Activated CD8-positive, alpha-beta T cell treated with anti-CD3 and anti-CD28 coated beads for 36 hours (primary cell): ENCODE measurements at places on chromosomes 5 and 9.
A peak's percentile ranks its signal among the peaks of the same experiment; 100 is the strongest.

- no peak for DNase-seq
Observed at GRCh38 chr5:149684371-149684770, 45.7 kb upstream of the PPARGC1B start.

GRCh38 chr5:77518304-77518703 lies 26.2 kb upstream of the WDR41 start:
- DNase-seq, result no peak

DNA sequence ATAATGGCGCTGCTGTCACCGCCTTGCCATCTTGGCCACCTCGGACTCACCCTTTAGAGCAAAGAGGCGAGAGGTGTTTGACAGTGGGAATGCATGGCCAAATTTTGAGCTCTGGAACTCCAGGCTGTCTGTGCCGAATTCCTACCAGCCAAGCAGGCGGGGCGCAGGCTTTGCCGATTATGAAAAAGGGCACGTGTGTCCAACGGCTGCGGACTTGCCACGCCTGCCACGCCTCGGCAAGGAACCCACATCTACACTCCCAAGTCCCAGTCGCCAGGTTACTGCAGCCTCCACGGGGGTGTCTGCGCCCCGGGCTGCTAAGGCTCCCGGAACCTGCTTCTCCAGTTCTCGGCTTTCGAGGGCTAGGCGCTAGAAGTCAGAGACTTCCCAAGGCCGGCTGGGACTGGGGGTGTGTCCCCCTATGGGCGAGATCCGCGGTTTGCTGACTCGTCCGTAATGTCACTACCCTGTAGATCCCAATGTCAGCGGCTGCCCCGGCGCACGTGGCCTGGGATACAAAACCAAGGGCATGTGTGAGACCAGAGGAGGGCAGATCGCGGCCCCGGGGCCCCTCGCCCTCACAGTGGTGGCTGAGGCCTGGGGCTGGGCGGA lies 2.8 kb downstream of the NPR3 start:
- DNase-seq, result peak; percentile 2

GRCh38 chr5:24539613-24540012 lies 105.2 kb downstream of the CDH10 start:
- no peak for DNase-seq

GRCh38 chr5:17732351-17732923 lies 98.2 kb downstream of the TAF11L14 start:
- DNase-seq, result no peak

GRCh38 chr9:134965851-134966250 lies 48.1 kb upstream of the FCN1 start:
- no peak for DNase-seq

GRCh38 chr9:130128733-130129431 lies 43.3 kb upstream of the NCS1 start:
- DNase-seq, result peak; percentile 83

DNA sequence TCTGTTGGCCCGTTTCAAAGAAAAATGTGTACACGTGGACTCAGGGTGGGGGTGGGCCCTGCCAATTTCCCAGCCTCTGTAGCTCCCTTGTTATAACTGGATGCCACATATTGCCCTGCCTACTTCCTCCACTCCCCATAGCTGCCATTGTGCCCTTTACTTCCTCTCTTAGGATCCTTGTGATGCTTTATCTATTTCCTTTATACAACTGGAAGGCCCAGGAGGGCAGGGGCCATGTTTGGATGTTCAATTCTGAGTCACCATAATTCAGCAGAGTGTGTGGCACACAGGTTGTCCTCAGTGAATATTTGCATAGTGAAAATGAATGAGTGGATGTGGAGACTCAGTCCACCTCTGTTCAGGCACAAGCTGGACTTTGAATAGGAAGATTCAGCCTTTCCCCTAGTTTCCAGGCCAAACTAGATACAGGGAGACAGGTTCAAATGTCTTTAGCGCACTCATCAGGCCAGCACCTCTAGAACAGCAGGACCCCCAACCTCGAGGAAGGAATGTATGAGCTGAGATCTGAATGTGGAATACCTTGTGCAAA lies 10.6 kb upstream of the FEM1C start:
- no peak for DNase-seq

DNA sequence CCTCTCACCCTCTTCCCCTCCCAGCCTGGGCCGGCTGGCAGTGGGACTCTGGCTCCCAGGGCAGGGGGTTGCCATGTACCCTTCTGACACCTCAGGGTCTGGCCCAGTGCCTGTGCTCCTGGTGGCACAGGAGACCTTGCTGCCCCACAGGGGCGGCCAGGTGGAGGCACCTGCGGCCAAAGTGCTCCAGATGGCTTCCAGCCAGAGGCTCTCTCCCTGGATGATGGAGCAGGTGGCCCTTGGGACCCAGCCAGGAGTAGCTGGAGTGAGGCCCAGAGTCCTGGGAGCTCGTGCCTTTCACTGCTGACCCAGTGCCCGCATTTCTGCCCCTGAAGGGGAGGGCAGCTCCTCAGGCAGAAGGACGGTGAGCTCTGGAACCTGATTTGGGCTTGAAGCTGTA lies 87.3 kb downstream of the NTNG2 start:
- DNase-seq, result no peak

- no peak for DNase-seq
Observed at GRCh38 chr5:30839956-30840355, 353.5 kb upstream of the CDH6 start.

DNA sequence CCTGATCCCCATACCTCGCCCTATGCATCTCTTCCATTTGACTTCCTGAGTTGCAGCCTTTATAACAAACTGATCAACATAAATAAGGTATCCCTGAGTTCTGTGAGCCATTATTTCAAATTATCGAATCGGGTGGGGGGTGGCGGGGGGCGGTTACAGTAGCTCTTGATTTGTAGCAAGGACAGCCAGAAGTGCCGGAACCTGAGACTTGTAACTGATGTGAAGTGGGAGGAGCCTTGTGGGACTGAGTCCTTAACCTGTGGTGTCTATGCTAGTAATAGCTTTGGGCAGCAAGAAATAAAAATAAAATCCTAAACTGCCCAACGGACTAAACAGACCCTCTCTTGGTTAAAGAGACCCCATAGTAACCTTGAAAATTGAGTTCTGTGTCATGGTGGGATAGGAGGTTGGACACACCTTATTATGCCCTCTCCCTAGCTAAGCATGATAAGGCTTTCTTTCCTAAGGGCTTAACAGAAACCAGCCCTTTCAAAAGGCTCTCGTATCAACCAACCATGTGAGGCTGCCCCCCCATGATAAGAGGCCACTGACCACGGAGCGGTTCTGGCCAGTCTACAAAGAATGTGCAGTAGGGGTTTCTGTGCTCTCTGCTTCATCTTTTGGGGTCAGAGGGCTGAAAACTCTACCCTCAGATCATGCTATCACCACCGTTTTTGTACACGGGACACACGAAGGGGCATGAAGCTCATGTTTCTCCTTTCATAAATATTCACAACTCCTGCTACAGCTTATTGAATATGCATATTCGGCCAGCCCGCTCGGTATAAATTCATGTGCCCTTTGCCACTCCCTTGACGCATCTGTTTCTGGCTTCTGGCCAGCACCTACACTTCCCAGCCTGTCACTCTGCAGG lies 39.5 kb upstream of the IQGAP2 start:
- DNase-seq, result no peak

- DNase-seq, result no peak
Observed at GRCh38 chr9:93668261-93668871, 92.0 kb downstream of the PHF2 start.

DNA sequence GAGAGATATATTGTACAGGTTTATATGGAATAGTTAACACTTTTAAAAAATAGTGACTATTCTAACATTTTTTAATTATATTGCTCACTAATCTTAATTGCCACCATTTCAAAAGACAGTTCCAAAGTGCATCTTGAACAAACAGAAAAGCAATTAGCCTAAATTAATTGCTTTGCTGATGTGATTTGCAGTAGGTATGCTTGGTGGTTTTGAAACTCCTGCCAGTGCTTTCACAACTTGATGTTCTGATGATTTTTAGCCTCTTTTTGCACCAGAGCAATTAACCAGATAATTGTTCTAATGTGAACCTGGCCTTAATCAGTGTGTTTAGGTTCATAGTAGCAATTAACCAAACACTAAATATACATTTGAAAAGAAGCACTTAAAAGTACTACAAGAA lies 207.6 kb downstream of the FBXL17 start:
- DNase-seq, result no peak

- no peak for DNase-seq
Observed at GRCh38 chr5:87184605-87185004, 83.1 kb upstream of the RASA1 start.
